ENCODE measurements at places on chromosomes 2 and 18. TPM values are rescaled to one million over a fixed set of nuclear protein-coding genes. Genes with fewer than 3 reads are reported as not detected.

Gene TSPYL6
- not detected for total RNA-seq

GRCh38 chr2:19754907-19755306 lies 146.9 kb downstream of the TTC32 start:
- no peak for DNase-seq

GRCh38 chr2:212770240-212770639 lies 231.6 kb upstream of the ERBB4 start:
- no peak for DNase-seq

DNA sequence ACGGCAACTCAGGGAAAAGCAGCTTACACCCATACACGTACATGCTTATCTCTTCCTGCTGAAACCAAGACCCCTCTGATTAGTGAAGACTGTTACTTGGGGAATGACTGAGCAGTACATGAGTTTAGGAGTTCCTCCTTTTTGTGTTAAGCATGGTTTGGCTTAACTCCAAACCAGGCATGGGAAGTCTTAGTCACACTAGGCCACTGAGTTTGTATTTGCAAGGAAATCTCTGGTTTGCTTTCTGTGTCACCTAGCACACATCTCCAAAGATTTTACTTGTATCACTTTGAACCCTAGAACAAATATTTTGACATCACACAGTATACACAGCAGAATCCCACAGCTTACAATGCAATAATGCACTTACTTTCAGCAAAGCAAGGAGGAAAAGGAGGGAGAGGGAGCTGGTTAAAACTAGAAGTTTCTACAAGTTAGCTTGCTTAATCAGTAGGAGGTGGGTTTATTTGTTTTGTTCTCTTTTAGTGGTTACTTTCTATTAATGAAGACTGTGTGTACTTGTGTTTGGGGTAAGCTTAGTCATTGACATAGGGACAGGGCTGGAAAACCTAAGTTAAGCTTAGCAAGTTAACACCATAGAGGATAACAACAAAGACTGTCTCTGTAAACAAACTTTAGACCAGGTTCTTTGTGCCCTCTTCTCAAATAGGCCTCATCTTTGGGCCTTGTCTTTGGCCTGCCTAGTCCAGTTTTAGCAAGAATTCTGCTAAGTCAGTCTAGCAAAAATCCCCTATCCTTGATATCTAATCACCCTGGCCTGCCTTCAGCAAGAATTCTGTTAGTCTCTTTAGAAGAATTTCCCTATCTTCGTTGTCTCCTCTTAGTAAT lies 219.4 kb downstream of the MREG start:
- no peak for DNase-seq

- DNase-seq, result no peak
Observed at GRCh38 chr18:61589724-61590065, 256.5 kb downstream of the CDH20 start.

DNA sequence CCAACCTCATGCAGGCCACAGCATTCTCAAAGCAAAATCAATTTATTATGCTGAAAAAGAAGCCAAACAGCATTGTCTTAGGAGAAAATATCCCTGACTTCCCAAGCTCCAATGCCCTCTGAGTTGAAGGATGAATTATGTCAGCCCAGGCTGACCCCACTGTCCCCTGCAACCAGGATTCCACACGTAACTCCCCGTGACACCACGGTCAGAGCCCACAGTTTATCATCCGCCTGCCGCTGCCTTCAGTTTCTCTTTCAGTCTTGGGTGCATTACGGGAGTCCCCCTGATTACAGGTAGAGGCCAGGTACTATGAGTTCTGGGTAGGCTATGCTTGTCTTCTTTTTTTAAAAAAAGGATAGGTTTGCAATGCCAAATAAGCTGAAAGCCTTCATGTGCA lies 244.2 kb downstream of the MYT1L start:
- DNase-seq, result peak; percentile 30

DNA sequence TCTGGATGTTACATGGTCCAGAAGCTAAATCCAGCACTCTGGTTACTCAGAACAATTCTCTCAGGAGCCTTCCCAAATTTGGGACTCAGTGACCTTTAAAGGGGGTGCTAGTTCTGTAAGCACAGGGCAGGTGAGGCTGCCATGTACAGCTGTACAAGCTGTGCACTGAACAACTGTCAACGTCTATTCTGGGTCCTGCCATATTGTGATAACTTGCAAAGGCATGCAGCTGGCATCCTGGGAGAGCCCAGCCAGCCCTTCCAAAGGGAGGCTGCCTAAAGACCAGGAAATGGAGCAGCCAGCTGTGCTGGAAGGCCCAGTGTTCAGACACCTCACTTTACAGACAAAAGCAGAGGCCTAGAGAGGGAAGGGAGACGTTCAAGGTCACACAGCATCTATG lies 204.8 kb downstream of the KLHL29 start:
- DNase-seq, result no peak

Gene FAM117B
- total RNA-seq, result 3.6 TPM

DNA sequence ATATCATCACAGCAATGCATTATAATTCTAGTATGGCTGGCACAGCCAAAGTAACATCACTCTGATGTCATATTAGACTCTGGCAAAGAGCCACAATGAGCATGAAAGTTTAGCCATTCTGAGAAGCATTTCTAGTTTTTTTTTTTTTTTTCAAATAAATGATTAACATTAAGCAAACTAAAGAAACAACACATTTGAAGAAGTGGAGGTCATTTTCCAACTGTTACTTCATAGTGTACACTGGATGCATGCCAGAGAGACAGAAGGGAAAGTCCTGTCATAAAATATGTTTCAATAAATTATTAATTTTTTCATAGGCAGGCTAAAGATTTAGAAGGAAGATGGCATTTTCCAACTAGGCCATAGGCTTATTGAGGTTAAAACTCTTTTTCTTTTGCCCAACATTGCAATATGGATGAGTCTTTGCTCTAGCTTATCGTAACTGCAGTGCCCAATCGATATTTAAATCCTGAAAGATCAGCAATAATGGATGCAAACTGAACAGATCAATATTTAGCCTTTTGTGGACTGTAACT lies 1630.4 kb upstream of the ACVR2A start:
- DNase-seq, result no peak

Gene CFAP65
- not detected for total RNA-seq

Gene OXER1
- total RNA-seq, result 1.00 TPM

Gene FEZ2
- 63.6 TPM for total RNA-seq

Gene MYO3B
- not detected for total RNA-seq

All from posterior vena cava (tissue), 2 donors.